ENCODE measurements at places on chromosomes 12 and 14.

DNA sequence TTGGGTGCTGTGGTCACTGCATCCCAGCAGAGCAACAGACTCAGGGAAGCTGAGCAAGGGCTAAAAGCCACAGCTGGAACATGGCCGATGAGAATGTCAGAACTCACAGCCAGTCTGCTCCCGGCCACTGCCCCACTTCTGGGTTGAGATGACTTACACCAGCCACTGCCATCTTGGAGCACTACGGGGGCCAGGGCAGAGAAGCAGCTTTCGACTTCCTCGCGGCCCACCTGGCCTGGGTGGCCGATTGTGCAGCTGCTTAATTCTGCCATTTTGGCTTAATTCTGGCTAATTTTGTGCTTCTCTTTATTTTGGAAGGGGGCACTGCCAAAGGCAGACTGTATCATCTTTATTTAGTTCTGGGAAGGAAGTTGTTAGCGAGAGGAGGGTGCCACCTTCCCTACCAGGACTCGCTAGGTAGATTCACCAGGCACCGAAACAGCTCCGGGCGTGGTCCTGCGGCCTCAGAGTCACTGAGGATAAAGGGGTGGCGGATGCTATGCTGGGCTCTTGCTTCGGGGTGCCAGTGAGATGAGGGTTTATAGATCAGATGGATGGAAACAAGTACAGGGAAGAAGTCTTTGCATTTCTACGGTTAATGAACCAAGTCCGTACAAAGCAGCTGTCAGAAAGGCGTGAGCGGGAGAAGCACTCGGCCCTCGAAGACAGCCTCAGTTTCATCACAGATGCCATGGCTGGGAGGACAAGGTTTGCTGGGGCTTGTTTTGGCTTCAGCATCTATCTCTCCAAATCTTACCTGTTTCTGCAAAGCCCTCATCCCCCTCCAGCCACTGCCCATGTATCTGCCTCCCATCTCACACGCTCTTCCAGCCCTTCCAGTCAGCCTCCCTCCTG, 147.8 kb downstream of the PIWIL1 start:
- DNase-seq: no peak

GRCh38 chr14:20490563-20490962, 14.8 kb upstream of the RNASE10 start:
- no peak for DNase-seq

GRCh38 chr12:46660719-46661109, 165.1 kb downstream of the SLC38A4 start:
- no peak for DNase-seq

DNA sequence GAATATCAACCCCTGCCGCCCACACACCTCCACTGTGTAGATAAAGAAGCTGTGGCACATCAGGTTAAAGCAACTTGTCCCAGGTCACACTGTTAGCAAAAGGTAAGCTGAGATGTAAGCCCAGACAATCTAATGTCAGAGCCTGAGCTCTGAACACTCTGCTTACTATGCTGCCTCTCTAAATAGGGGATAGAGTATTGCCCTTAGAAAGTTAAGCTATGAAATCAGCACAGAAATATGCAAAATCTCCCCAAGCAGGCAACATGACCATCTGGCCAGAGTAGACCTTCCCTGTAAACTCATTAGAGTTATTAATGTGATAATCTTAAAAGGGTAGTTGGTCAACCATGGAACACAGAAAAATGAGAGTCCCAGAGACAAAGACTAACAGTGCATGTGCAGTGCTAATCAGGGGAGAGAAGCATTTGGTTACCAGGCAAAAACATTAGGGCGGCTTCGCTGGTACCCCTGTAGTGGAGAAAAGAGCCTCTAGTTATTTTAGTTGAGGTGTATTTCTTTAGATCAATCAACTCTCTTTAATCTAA, 171.0 kb downstream of the BTG1 start:
- no peak for DNase-seq

- no peak for DNase-seq
Measured at GRCh38 chr14:91770185-91770584, 38.3 kb upstream of the CATSPERB start.

GRCh38 chr12:69481133-69481532, 10.9 kb downstream of the FRS2 start:
- no peak for DNase-seq

DNA sequence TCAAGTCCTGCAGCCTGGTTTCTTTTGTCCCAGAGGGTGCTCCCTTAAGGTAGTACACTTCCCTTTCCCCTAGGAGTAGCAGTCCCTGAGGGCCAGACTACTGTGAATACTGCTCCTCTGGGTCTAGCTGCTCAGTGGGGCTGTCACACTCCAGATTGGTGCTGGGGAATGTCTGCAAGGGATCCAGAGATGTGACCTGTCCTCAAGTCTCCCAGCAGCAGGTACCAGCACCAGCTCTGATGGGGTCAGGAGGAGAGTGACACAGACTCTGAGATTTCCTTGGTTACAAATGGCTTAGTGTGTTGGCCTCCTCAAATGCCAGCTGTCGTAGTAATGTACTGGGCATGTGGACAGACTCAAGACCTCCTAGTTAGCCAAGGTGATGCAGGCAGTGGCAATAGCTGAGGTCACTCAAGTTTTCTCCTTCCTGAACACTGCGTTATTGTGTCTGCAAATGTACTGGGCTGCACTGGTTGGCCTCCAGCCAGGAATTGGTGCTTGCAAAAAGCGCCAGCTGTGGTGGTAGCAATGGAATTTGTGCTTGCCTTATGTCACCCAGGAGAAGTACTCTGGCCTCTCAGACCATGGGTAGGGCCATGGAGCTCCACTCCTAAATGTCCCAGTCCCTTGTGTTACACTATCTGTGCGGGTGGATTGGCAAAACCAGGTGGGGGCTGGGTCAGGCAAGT, 36.4 kb upstream of the AEBP2 start:
- DNase-seq: no peak

DNA sequence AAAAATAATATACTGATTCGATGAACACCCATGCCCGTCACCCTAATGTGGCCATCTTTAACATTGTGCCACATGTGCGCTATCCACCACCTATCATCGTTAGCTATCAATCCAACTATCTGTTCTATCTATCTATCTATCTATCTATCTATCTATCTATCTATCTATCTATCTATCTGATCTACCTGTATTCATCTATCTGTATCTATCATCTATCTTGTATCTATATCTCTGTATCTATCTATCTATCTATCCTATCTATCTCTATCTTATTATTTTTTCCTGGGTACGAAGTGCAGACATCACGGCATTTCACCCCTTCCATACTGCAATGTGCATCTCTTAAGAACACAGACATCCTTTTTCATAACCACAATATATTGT, 106.7 kb downstream of the PTPN11 start:
- no peak for DNase-seq

GRCh38 chr14:77045238-77046162, 17.0 kb upstream of the IRF2BPL start:
- no peak for DNase-seq

- DNase-seq: no peak
Measured at GRCh38 chr12:49287876-49288275, 7.1 kb upstream of the PRPH start.

DNA sequence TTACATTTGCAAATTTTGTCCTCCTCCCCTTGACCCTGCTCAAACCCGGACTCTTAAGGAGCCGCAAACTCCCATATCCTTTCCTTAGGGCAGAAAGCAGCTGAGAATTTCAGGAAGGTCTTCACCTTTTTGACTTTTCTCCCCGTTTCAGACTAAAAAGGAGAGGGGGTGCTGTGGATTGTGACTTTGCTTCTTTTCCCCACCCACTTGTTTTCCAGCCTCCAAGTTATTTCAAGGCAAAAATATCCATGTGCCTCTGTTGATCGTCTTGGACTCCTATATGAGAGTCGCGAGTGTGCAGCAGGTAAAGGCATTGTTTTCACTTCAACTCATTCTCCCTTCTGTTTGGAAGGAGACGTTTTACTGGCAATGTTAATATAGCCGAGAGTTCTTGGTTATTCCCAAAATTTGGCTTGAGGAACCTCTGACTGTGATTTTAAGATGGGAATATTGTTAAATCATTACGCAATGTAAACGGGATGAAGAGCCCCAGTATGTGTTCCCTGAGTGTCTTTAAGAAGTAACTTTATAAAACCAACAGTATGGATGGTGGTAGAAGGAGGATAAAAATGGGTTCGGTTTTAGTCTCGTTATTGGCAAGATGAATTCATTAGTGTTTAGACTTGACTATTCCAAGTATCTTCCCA, 663 bp downstream of the LRRK2 start:
- no peak for DNase-seq
